Liver (tissue), 10 donors: ENCODE measurements at places on chromosomes 6 and 20.

DNA sequence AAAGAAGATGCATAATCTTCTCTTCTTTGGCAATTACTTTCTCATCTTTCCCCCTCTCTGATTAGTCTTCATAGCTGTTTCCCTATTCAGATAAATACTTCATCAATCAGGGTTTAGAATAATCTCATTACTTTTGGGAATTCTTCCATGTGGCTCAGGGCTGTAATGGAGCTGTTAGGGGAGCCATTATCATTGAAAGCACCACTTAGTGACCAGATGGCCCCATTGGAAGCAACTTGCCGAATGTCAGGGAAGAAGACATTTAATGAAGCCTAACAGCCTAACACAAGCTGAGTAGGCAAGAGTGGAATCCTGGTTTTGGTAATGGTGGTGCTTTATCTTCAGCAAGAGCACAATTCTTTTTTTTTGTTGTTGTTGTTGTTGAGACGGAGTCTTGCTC is 45.0 kb downstream of the TIAM2 start:
- DNase-seq: no peak

GRCh38 chr20:9903048-9903655 is 64.3 kb upstream of the PAK5 start:
- no peak for DNase-seq

- no peak for DNase-seq
Measured at GRCh38 chr20:41047279-41047974, 18.8 kb downstream of the TOP1 start.

- no peak for DNase-seq
Measured at GRCh38 chr6:41548098-41548840, 2.1 kb downstream of the FOXP4 start.

GRCh38 chr20:49697071-49697470 is 16.6 kb downstream of the B4GALT5 start:
- no peak for DNase-seq
